ENCODE measurements at places on chromosomes 5 and 9. TPM values are rescaled to one million over a fixed set of nuclear protein-coding genes. Genes with fewer than 3 reads are reported as not detected.

- DNase-seq, result no peak
These were observed at the start of gene RANBP3L for GRCh38 chr5:36301858-36302603. RANBP3L (minus strand) TSS chr5:36301902; CDS start chr5:36301416, 486 bp downstream.

Gene DOCK2
- 28.4 TPM for total RNA-seq

DNA sequence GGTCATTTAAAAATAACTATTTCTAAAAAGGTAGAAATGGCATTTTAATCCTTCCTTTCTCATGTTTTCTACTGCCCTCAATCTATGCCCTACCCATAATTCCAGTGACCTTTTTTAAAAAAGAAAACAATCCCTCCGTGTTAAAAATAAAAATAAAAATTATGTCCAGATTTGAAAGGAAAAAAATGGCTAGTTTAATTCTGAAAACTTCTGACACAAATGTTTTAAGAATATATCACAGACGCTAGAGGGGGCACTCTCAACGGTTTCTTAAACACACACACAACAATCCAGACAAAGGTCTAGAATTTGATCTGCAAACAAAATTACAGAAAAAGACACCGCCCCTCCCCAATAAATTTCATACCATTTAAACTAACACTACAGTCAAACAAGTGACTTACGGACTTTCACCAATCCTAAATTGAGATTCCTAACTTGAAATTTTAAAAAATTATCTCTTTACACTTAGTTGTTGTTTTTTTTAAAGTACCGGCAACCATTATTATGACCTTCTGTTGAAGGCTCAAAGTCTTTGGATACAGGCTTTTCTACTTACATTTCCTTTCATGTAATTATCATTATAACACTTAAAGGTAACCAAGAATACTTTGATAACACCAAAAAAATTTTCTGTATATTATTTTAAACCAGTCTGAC is 38.2 kb downstream of the CLINT1 start:
- DNase-seq, result no peak

DNA sequence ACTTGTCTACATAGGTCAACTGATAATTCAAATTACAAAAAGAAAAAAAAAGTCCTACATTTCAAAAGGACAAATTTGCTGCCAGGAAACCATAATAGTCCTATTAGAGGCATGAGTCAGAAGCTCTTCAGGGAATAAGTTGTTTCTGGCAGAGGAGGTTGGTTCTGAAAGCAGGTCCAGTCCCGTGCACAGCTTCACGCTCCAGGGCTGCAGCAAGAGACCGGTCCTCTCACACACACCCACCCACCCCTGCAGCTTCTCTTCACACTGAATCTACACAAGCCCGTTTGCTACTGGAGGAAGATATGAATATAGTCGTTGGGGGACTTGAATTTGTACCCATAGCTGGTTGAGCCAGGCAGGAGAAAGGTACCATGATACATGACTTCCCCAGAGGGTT is 36.9 kb upstream of the SLC1A3 start:
- no peak for DNase-seq

DNA sequence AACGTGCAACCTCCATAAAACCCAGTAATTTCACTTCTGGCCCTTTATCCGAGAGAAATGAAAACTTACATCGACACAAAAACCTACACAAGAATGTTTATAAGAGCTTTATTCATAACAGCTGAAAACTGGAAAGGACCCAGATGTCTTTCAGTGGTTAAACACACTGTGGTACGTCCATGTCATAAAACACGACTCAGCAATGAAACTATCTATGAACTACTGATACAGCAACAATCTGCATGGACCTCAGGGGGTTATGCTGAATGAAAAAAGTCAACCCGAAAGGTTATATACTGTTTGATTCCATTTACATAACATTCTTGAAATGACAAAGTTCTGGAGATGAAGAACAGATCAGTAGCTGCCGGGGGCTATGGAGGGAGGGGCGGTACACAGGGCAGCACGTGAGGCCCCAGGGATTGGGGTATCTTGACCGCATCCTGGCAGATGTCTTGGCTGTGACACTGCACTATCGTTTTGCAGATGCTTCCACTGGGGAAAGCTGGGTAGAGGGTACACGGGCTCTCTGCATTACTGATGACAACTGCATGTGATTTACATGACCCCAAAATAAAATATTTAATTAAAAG is 4.1 kb downstream of the CCDC127 start:
- DNase-seq, result no peak

DNA sequence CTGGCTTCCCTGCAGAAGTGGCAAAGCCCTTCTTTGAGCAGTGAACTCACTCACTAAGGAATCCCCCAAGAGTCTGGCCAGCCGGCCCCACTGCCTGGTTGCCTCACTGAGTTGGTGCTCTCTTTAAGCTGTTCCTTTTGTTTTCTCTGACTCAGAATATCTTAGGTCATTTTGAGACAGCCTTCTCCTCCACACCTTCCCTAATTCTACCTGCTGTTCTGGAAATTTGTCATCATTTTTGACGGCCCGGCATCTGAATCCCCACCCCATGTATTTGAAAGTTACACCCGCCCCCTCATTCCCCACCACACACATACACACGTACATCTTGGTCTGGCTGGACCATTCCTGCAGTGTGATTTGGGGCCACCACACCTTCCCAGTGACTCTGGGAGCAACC is 41.8 kb downstream of the FGF1 start:
- no peak for DNase-seq

- DNase-seq, result no peak
These were observed 43.8 kb upstream of the ANKH start for GRCh38 chr5:14915291-14915952.

Gene PCDHB3
- total RNA-seq, result 1.8 TPM

DNA sequence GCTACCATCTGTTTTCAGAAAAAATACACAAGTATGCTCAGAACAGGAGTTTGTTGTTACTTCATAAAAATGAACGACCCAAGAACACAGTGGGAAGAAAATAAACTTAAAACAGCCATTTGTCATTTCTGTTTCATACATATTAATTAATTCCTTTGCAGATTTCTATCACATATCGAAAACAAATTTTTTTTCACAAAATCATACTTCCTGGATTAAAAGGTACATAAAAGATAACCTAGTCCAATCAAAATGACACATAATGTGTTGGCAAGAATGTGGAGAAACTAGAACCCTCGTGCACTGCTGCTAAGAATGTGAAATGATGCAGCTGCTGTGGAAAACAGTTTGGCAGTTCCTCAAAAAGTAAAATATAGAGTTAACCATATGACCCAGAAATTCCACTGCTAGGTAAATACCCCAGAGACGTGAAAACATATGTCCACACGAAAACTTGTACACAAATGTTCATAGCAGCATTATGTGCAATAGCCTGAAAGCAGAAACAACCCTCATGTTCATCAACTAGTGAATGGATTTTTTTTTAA is 46.0 kb downstream of the MYO10 start:
- no peak for DNase-seq

Data from omental fat pad (tissue), 4 donors.